ENCODE measurements at places on chromosomes 7 and 10. TPM values are rescaled to one million over a fixed set of nuclear protein-coding genes. Genes with fewer than 3 reads are reported as not detected.

Gene HOXA4
- 1.8 TPM for total RNA-seq

Gene MLXIPL
- 9.3 TPM for total RNA-seq

Gene STK32C
- 1.3 TPM for total RNA-seq

GRCh38 chr7:98760201-98760651 lies 109.6 kb downstream of the TMEM130 start:
- no peaks in the 10 kb centered on the region for H3K36me3 ChIP-seq
- peaks cover 27% of the 10 kb centered on the region for H3K27me3 ChIP-seq
- H3K4me3 ChIP-seq = no peak overlapping the region
- H3K27ac ChIP-seq = no peak overlapping the region
- H3K4me1 ChIP-seq = no peaks in the 10 kb centered on the region
- no peak for DNase-seq
